ENCODE measurements at places on chromosomes 4 and X.

DNA sequence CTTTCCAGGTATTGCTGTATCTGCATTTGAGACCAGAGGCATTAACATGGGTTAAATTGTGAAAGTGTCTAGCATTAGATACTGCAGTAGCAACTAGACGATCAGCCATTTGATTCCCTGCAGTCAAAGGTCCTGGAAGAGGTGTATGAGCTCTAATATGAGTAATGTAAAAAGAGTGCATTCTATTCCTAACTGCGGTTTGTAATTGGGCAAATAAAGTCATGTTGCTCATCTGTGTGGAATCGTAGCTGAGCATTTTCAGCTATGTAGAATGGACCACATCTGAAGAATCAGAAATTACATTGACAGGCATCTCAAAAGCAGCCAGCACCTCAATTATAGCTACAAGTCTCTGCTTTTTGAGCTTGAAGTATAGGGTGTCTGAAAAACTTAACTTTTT is 157.6 kb downstream of the ZNF518B start:
- DNase-seq, result no peak

DNA sequence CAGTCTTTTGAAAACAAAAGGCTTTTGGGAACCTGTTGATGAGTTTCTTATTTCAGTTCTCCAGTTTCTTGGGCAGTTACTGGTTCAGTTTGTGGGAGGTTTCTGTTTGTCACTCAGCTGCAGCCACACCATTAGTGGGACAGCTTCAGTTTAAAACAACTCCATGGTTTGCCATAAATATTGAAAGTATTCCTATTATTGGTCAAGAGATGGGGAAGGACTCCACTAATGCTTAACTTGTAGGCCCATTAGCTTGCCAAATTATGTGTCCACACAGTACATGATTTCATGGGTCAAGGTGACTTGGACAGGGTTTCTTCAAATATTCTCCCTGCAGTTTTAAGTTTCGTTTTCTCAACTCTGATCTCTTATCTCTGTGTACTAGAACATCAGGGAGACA is 15.5 kb upstream of the ASIC5 start:
- DNase-seq, result no peak

DNA sequence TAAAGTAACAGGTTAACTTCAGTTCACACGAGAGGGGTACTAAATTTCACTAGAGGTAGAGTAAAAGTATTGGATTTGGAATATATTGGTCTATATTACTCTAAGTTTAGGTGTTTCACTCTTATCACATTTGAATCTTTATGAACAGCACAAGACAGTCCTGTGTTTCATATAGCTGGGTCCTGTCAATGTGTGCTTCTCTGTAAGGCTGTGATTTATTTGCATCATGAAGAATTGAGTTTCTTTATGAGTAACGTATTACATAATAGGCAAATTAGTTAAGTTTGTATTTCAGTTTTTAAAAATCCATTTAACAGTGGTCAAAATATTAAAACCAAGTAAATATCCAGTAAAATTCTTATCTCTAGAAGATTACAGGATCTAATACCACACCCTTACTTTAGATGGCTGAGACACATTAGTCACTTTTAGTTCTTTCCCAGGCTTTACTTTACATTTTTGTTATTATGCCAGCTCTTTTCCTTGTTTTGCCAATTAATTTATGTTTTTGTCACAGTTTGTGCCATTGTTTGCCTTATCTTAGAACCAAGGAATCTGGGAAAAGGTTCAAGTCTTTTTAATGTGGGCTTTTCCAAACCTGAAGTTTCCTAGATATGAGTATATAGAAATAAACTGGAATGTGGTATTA is 32.1 kb downstream of the NUDT6 start:
- peak; percentile 67 for DNase-seq

- peak; percentile 29 for DNase-seq
These were observed 6.7 kb downstream of the ARL13A start for GRCh38 chrX:100976211-100976610.

GRCh38 chrX:131895807-131896206 is 127.3 kb upstream of the STK26 start:
- DNase-seq, result no peak

DNA sequence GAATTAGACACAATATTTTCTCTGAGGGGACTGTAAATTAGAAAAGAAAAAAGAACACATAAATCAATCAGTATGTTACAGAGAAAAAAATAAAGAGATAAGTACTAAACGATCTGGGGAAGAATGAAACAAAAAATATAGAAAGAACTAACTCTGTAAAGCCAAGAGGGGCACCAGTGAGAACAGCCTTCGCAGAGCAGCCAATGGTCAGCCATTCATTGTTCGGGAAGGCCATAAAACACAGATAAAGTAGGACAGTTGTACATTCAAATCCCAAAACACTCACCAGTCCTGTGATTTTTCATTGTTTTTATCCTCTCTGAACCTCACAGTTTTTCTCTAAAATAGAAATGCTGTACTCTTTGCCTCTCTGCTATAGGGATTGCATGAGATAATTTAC is 127.9 kb downstream of the NEK1 start:
- peak; percentile 39 for DNase-seq

- DNase-seq, result no peak
These were observed 25.9 kb upstream of the FAM241A start for GRCh38 chr4:112119353-112119783.

- no peak for DNase-seq
These were observed 27.1 kb downstream of the MORC4 start for GRCh38 chrX:106972896-106973295.

GRCh38 chrX:776061-776460 is 145.5 kb downstream of the SHOX start:
- no peak for DNase-seq

GRCh38 chrX:3384327-3384726 is 37.9 kb upstream of the MXRA5 start:
- peak; percentile 87 for DNase-seq

DNA sequence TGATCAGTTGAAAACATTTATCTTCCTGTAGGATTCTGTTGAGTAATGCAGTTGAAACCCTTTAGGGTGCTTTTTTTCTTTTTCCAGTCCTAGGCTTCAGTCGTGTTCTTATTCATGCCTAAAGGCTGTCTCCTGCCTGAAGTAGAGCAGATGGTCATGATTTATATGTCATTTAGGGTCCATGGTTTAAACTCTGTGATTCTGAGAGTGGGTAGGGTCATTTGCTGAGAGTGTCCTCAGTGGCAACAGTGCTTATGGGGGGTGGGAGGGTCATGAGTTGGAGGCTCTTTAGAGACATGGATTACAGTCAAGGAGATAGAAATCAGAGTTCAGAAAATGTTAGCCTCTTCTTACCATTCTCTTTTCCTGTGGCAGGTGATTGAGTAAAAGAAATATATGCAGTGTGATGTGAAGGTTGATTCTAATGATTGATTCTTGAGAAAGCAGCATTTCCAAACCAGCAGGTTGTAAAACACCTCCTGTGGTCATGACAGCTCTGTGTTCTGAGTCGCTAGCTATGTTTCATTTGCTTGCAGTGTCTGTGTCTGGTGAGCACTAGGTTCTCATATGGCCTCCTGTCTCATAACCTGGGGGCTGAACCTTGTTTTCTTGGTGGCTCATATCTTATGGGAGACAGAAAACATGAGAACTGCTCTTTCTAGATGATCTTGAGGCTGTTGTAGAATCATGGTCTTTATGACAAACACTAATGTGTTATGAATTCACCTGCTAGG is 60.4 kb downstream of the JADE1 start:
- no peak for DNase-seq

DNA sequence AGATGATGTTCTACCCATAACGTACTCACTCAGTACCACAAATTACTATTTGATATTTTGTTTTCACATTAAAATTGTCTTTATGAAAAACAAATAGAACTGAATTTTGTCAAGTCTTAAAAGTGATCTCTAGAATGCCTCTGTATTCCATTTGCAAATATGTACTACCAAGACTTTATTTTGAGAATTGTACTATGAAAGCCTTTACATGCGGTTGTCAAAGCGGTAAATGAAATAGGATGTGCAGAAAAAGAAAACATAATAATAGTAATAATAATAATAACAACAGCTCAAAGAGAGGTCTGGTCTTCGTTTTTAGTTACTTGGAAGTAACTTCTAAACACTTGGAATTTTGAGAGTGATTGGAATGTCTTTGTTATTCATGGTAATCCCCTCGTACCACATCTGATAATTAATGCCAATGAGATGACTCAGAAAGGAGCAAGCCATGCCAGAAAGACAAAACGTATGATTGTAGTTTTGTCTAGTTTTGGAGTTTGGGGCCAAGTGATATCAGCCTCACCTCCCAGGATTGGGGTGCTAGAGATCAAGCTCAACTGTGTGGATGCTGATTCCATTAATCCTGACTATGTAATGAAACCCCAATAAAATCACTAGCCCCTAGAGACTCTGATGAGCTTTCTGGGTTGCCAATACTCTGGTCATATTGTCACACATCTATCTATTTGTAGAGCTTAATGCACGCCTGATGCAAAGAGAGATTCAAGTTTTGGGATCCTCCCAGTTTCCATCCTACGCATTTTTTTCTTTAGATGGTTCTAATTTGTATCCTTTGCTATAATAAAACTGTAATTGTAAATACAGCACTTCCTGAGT is 20.2 kb upstream of the CTSO start:
- peak; percentile 77 for DNase-seq

- no peak for DNase-seq
These were observed 40.1 kb downstream of the HTT-AS start for GRCh38 chr4:3034231-3034630.

- DNase-seq, result peak; percentile 69
These were observed 10.5 kb upstream of the FGF16 start for GRCh38 chrX:77436682-77437081.

DNA sequence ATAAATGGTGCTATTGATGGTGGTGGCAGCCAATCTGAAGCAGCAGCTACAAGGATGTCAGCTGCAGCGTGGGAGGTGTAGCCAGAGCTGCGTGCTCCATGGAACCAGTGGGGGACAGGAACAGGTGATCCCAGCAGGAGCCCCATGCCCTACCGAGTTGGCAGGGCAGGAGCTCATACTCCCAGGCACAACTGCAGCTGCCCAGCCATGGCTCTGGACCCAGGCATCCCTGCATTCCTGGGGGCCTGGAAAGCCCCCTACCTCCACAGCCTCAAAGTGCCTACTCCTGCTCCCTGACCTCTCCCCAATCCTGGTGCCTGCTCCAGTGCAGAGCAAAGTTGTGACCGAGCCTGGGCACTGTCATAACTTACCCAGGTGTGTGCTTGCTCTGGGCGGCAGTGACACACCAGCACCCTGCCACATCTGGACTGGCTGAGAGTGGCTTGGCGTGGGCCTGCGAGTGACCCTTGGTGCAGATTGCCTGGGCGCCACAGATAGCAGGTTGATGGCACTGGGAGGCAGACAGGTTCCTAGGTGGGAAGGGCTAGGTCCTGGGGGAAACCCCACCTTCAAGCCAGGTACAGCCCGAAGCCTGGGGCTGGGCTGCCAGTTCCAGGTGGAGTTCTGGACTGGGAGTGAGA is 101.1 kb downstream of the DCAF12L2 start:
- DNase-seq, result no peak

DNA sequence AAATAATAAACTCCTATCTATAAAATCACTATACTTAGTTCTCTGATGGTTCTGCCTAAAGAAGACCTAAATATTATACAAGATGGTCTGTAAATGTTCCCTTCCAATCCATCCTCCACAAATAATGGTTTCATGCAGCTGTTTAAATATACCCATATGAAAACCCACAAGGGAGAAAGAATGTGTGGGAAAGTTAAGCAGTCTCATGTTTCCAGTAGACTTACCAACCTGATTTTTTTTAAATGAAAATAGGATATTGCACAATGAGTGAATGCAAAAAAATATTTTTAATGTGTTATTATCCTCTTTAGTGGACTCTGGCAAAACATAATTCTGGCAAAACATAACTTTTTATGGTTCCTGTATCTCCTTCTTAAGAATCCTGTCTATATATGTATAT is 23.3 kb downstream of the CAMK2D start:
- peak; percentile 88 for DNase-seq

DNA sequence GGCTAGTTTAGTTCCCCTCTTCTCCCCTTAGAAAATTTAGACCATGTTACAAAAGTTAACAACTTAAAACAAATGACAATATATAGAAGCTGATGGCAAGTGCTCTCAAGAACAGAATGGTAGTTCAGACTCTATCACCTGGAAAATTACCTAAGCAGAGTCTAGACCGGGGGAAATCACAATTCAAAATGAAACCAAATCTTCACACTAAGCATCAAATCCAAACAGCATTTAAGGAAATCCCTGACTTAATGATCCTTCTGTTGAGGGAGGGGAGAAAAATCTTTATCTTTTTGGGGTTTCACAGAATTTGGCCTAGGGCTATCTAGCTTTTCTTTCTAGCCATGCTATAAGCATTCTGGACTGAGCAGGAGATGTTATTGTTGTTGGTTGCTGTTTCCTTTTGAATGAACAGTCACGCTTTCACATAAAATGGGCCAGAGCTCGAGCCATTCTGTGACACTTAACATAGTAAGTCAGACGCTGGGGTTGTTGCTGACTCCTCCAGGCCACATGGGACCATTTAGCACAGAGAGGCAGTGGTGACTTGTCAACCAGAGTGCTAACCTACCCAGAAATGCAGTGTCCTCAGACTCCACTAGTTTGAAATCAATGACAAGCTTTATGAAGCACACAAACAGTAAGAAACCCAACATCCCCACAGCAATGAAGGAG is 16.0 kb upstream of the LSM6 start:
- DNase-seq, result no peak
